Astrocyte of the cerebellum (primary cell): ENCODE measurements at places on chromosomes 1 and 21.

- DNase-seq: peak; percentile 39
Measured at GRCh38 chr1:229253151-229253974, 17.5 kb upstream of the RAB4A start.

DNA sequence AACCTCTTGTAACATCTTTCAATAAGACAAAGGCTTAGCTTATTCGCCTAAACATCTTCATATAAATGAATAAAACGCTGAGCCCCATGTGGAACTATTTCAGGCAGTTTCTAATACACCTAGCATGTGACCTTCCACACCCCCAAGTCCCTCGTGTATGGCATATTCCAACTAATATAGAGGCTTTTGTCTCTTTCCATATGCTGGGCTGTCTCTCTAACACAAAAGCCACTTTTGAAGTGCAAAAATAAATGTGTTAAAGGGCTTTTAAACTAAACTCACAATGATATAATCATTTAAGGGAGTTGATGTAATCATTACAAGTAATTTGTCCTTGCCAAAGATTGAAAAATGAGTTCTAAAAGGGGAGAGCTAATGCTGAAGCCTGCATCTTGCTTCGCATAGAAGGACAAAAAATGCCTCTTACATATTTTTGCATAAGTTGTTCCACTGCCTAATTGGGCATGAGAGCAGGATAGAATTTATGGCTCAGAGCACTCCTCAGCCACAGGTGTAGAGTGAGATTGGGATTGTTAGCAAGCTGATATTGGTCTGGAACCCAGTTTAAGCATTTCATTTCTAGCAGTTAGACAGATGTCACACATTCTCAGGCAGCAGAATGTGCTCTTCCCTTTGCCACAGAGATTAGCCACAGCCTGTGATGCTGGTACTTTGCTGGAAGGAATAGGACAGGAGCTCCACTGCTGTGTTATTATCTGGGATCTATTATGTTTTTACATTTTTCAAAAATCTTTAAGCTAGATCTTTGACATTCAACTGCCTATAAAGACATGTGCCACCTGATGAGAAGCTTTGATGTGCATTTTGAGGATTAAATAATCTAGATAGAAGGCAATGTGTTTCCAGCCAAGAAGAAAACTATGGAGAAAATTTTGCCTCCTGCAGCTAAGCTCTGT is 1044.4 kb downstream of the ADGRL2 start:
- no peak for DNase-seq

DNA sequence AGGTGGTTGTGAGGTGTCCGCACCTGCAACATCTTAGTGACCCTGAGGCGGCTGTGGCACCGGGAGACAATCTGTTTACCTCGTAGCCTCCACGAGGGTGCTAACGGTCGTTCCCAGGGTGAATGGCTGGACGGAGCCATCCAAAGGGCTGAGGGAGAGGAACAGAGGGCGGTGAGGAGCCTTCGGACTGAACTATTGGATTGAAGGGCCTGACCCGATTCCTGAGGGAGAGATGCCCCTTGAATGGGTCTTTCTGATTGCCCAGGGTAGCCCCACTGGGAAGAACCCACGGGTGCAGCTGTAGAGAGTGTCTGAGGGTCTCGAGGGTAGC is 2.3 kb downstream of the NR5A2 start:
- DNase-seq: no peak

- DNase-seq: no peak
Measured at GRCh38 chr1:164695956-164696665, 137.1 kb downstream of the PBX1 start.

GRCh38 chr1:27475720-27476119 is 14.2 kb downstream of the WASF2 start:
- DNase-seq: no peak

DNA sequence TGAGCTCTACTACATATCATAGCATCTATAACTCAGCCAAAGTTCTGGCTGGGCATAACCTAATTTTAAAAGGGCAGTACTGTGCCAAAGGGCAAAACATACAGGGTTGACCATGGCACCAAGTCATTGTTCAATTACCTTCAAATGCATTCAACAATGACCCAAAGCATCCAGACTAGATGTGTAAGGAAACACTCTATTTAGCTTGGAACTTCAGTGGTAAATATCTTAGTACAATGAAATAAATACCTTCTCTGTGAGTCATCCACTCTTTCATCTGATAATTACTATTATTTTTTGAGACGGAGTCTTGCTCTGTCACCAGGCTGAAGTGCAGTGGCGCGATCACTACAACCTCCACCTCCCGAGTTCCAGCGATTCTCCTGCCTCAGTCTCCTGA is 70.0 kb downstream of the NVL start:
- no peak for DNase-seq

GRCh38 chr1:26094076-26094669 is 17.5 kb upstream of the PDIK1L start:
- DNase-seq: no peak

DNA sequence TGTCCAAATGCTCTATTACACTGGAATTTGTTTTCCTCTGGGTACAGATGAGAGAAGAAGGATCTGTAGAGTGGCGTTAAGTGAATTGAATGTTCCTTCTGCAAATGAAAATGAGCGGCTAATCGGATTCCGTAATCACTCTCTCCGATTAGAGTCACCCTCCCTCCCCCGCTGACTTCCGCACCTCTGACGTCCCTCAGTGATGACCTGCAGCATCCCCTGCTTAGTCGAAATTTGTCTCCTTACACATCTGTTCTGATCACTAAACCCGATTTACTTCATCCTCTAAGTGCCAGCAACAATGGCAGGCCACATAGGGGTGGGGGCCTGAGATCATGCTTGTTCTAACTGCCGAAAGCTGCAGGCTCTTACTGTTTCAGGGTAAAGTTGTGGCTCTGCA is 378.7 kb downstream of the SEC16B start:
- DNase-seq: no peak
